ENCODE measurements at places on chromosomes 2 and 18.
A peak's percentile ranks its signal among the peaks of the same experiment; 100 is the strongest.

GRCh38 chr2:109646961-109647360, 32.8 kb downstream of the SOWAHC start:
- DNase-seq: no peak

DNA sequence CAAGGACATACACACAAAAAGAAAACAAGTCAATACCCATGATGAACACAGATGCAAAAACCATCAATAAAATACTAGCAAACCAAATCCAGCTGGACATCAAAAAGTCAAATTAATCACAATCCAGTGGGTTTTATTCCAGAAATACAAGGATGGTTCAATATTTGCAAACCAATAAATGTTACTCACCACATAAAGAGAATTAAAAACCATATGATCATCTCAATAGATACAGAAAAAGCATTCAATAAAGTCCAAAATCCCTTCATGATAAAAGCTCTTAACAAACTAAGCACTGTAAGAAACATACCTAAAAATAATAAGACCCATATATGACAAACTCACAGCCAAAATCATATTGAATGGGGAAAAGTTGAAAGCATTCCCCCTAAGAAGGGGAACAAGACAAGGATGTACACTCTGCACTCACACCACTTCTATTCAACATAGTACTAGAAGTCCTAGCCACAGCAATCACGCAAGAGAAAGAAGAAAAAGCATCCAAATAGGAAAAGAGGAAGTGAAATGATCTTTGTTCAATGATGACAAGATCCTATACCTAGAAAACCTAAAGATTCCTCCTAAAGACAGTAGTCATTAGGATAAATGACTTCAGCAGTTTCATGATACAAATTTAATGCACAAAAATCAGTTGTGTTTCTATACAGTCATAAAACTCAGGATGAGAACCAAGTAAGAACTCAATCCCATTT, 62.6 kb downstream of the TRAPPC8 start:
- DNase-seq: no peak

- DNase-seq: no peak
Observed at GRCh38 chr2:132519566-132519965, 103.0 kb downstream of the GPR39 start.

DNA sequence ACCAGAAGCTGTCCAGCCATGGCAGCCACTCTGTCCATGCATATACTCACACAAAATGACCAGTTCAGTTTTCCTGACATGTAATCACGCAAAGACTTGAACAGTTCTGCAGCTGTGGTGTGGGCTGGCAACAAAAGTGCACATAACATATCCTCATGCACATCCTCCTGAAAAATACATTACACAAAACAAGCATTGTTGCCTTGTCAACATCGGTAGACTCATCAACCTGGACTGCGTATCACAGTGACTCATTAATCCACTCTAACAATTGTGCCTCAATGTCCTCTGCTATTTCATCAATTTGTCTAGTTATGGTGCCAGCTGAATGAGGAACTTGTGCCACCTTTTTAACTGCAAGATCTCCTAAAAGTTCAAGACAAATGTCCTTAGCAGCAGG, 19.5 kb downstream of the RBKS start:
- DNase-seq: no peak

GRCh38 chr2:58032764-58033080, 13.9 kb upstream of the VRK2 start:
- no peak for DNase-seq

GRCh38 chr2:240629968-240630770, 4.9 kb downstream of the GPR35 start:
- DNase-seq: no peak

- no peak for DNase-seq
Observed at GRCh38 chr2:38301340-38301968, 75.6 kb downstream of the ATL2 start.

GRCh38 chr2:165357758-165358157, 111.7 kb upstream of the CSRNP3 start:
- DNase-seq: peak; percentile 43

GRCh38 chr18:63407734-63408133, 14.5 kb downstream of the VPS4B start:
- DNase-seq: no peak

DNA sequence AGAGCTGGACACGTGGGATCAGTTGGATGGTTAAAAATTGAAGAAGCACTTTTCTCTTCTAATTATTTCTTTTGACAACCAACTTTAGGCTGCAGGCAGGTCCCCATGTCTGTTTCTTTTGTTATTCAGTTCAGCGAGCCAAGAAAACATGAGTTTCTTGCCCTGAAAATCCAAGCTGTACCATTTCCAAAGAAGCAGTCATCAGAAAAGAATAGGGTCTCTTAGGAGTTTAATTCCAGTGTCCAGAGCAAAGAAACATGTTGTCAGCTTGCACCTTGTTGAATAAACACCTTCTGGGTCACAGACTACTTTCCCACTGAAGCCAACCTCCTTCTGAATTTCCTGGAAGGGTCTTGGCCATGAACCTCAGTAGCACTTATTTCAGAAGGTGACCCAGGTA, 170.5 kb upstream of the COPS8 start:
- DNase-seq: no peak

DNA sequence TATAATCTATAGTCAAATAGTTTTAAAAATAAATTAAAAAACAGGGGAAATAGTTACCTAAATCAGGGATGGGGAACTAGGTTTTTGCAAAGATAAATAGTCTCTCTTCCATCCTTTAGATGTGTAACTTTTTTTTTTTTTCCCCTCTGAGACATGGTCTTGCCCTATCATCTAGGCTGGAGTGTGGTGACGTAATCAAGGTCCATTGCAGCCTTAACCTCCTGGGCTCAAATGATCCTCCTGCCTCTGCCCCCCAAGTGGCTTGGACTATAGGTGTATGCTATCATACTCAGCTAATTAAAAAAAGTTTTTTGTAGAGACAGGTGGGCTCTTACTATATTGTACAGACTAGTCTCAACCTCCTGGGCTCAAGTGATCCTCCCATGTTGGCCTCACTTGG, 316.5 kb downstream of the CCDC85A start:
- DNase-seq: no peak

- no peak for DNase-seq
Observed at GRCh38 chr18:73791081-73791480, 356.6 kb downstream of the FBXO15 start.

DNA sequence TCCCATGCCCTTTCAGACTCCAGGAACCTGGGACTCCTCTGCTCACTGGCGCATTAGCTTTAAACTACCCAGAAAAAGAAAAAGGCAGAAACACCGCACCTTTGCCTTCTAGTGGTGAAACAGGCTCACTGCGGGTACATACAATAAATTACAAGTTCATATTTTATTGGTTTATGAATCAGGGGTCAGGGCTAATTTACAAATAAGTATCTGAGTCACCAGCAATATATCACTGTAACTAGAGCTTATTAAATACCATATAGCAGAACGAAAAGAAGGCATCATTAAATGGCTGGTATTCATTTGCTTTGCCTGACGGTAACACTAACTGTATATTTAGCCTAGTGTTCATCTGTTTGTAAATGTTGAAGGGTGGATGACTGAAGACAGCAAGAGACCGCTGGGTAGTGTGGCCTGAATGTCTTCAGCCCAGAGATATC, 26.9 kb upstream of the DTNB start:
- DNase-seq: peak; percentile 41

DNA sequence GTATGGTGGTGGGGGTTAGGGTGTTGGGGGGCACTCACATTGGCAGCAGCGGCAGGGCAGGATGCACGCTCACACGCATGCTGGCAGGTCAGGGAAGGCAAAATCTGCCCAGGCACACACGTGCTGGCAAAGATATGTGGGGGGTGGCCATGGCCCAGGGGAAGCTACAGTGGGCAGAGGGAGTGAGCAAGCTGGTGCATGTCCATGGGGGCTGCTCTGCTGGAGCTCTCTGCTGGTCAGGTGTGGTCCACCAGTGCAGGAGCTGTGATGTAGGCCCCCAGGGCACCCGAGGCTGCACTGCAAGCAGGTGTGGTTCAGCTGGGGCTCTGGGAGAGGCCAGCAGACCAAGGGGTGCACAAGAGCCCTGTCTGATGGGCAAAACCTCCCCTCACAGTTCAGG, 491.5 kb upstream of the TNP1 start:
- no peak for DNase-seq

- DNase-seq: no peak
Observed at GRCh38 chr2:218782528-218782844, 539 bp downstream of the CYP27A1 start.

DNA sequence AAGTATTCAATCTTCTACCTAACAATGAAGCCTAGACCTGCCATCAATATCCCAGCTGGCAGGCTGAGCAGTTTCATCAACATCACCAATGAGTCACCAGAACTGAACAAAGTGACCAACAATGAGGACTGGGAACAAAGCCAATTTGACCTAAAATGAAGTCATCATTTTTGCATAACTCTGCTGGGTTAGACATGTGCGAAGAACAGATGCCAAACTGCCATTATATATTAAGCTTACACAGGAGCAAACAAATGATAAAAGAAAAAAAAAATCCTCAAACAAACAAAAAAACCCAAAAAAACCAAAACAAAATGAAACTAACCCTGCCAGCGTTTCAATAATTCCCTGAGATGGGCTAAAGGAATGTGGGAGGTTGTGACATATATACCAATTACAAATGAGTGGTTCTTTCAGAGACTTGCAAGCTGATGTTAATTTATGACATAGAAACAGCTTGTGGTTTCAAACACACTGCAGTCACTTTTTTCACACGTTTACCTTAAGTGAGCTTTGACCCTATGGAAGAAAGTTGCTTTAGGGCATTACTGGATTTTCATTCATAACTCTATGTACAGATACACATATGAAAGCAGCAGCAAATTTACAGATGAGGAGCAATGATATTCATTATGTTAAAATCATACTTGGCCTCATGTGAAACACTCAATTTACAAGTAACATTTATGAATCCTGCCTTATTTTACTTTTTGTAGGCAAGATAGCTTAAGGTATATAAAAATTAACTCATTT, 56.9 kb upstream of the CCDC141 start:
- peak; percentile 14 for DNase-seq

DNA sequence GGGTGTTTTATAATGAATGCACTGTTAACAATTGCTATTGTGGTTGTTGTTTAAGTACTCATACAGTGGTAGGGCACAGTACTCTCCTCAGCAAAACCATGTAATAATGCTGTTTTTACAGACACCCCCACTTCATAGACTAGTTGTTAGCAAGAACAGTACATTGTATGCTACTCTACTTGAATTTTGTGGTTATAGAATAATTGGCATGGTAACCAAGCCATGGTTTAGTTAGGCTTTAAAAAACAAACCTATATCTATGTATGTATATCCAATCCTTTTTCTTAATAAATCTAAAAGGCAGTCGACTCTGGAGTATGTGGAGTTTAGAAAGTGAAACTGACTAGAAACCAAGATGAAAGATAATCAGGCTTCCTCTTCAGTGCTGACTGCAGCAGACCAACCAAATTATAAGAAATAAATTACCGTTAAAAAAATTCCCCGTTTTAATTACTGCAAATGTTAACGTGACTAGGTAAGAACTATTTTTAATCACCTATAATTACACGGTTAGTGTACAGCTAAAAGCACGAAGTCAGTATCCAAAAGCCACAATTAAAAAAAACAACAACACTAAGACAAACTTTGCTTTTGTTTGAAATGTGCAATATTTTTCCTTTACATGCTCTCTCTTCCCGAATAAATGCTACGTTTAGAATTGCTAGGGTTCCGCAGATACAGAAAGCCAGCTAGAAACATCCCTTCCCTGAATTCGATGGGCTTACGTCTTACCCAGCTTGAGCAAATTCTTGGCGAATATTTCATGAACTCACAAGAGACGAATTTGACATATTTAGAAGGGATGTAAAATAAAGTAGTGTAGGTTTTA, 113.3 kb upstream of the SERTAD2 start:
- DNase-seq: no peak

DNA sequence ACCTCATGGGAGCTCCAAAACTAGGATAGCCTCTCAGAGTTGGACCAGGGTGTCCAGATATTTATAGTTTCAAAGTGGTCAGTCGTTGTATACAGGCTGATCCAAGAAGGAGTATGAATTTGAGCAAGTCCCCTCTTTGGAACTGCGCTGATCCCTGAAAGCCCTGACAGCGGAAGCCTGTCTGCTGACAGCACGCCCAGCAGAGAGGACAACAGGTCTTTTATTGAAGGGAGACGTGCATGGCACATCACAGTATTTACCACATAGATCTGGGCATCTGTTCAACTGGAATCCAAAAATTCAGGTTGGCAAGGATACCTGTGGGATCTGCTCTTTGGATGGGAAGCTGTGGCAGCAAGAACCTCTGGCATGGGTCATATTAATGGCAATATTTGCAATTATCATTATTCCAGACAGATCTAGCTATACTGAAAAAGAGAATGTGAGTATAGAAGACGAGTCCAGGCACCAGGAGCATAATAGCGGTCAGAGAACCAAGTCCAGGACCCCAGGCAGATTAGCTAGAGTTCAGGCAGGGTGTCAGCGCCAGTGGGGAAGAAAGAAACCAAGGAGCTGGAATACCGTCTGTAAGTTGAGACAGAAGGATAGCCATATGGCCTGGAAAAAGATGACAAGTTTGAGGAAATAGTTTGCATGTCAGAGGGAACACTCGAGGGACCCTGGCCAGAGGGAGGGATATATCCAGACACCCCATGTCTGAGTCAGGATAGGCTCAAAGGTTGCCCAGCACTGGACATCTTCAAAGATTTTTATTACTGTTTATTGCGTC, 260.4 kb upstream of the FANCL start:
- DNase-seq: no peak

DNA sequence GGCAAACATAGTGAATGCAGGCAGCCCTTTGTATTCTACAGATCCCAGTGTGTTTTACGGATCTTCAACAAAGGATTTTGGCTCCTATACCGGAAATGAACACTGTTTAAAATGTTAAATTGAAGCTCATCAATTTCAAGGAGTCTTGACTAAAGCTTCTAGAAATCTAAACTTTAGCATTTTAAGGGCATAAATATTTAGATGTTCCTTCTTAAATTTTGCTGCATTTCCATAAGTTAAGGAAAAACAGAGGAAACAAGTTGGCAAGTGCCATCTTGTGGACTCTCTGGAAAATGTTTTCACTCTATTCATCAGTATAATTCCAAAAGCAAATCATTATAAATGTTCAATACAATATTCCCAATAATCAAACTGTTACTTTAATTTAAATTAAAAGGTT, 19.6 kb downstream of the CHN1 start:
- no peak for DNase-seq

GRCh38 chr18:23406271-23406787, 46.8 kb upstream of the RIOK3 start:
- peak; percentile 14 for DNase-seq

- peak; percentile 11 for DNase-seq
Observed at GRCh38 chr2:32632089-32632488, 4.2 kb downstream of the TTC27 start.

- DNase-seq: no peak
Observed at GRCh38 chr18:43760010-43760409, 482.7 kb upstream of the SYT4 start.

GRCh38 chr2:234534515-234534914, 37.6 kb upstream of the ARL4C start:
- no peak for DNase-seq

DNA sequence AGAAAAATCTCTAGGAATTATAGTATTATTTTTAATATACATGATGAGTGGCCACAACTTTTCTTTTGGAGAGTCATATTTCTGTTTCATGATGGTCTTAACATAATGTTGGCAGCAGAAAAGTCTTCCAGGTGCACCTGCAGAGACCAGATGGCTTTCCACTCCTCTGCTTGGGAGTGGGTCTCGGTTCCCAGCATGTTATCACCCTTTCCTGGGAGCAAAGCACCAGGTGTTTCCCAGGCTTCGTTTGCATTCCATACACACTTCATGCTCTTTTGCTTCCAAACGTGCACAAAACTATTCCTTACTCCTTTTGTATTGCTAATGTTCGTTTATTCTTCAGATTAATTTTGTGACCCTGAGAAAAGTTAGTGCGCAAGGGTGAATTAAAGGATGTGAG, 305.2 kb downstream of the CDH2 start:
- DNase-seq: no peak

- DNase-seq: no peak
Observed at GRCh38 chr2:191800874-191801273, 46.0 kb downstream of the CAVIN2 start.

Measured in hepatic stellate cell (primary cell).